ENCODE measurements at places on chromosomes 5 and 9. TPM values are rescaled to one million over a fixed set of nuclear protein-coding genes. Genes with fewer than 3 reads are reported as not detected.

The ZNF483 gene
- total RNA-seq, result 37.1 TPM

The SLC36A2 gene
- total RNA-seq, result not detected

The TMC1 gene
- total RNA-seq, result not detected

DNA sequence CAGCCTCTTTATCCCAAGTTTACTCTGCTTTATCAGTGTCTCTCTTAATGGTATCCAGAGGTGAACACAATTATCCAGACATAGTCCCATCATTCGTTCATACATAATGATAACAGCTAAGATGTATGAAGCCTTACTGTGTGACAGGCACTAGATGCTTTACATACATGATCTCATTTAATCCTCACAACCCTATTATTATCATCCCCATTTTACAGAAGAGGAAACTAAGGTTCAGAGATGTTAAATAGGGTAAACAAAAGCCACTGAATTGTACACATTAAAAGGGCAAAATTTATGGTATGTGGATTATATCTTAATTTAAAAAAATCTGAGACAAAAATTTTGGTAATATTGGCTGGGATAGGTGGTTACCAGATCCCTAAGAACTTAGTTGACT, 124.1 kb upstream of the TBC1D2 start:
- no peak for DNase-seq

- no peak for DNase-seq
These were observed 472.3 kb downstream of the HINT1 start for GRCh38 chr5:130692770-130693169.

GRCh38 chr5:143262393-143263174, 140.9 kb downstream of the NR3C1 start:
- DNase-seq, result no peak

DNA sequence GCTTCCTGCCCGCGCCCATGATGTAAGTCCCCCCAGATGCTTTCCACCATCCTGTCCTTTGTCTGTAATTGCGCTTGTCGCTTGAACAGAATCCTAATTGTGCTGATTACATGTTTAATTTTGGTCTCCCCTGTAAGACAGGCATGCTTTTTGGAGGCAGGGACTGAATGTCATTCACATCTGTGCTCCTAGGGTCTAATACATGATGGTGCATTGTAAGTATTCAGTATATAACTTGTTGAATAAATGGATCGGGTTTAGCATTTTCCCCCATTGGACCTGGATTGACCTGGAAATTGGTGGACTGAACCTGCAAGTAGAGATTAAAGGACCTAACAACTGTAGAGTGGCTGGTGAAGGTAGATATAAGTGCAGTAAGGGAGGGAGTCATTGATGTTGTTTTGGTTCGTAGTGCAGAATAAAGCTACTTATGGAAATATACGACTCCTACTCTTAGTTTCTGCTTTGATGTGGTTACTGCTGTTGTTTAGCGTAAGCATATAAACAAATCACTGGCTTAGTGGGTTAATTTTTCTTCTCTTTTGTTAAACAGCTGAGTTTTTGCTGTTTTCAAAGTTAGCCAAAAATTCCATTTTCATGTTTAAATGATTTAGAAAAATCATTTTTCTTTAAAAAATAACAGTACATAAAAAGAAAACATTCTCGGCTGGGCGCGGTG, 57.3 kb downstream of the TRIO start:
- no peak for DNase-seq

GRCh38 chr5:118354797-118355196, 633.5 kb downstream of the DTWD2 start:
- DNase-seq, result no peak

DNA sequence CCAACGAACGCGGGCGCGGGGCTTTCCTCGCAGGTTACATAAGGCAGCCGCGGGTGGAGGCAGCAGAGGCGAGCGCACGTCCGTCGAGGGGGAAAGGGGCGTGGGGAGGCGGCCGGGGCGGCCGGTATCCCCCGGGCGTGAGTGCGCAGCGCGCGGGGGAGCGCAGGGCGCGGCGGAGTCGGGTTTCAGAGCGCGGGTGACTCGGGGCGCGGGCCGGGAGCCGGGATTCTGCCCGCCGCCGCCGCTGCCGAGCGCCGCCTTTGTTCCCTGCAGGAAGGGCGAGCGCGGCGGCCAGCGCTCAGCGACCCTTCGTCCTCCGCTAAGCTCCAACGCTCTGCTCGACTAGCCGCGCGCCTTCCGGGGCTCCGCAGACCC, at the start of gene COL15A1:
TSS of gene COL15A1 (plus strand) at position 226 of the 375 bp plus-strand sequence. CDS start 155 bp downstream, outside the sequence.
- no peak for DNase-seq

GRCh38 chr5:31993165-31993961, 180.8 kb downstream of the GOLPH3 start:
- DNase-seq, result no peak
